ENCODE measurements at places on chromosomes 13 and 19.

DNA sequence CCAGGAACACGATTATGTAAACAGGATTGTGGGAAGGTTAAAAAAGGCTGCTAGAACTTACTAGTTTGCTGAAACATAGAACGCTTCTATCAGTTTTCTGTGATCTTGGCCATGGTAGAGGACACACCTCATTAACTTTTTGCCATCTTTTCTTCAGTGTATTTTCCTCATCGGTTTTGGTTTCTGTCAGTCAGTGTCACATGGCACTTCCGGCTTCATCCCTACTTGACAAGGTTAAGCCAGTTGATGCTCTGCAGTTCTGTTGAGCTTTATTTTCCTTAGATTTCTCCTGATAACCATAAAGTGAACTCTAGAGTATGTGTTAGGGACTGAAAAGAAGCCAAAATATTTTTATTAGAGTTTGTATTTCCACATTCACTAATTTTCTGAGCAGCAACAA is 147.5 kb downstream of the NDFIP2 start:
- no peak for DNase-seq

GRCh38 chr13:102638741-102639140 is 42.0 kb downstream of the TPP2 start:
- DNase-seq, result no peak

GRCh38 chr19:21835429-21835809 is 563 bp downstream of the ZNF43 start:
- DNase-seq, result no peak

DNA sequence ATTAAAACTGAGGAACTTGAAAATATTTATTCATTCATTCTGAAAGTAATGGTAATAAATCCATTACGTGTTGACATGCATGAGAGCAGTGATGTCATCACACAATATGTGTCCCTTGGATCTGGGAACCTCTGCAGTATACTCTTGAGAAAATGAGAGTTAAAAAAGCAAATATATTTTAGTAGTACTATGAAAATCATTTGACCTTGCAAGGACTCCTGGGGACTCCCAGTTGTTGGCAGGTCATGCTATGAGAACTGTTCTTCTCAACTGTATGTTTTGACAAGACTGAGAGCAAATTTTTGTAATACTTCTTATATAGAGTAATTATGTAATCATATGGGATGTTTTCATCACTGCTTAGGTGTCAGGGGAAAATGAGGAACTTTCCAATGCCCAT is 249.4 kb downstream of the PCCA start:
- DNase-seq, result no peak

GRCh38 chr13:46119883-46120614 is 15.2 kb upstream of the CPB2 start:
- no peak for DNase-seq

- no peak for DNase-seq
These were observed 474 bp downstream of the ARHGEF18 start for GRCh38 chr19:7349231-7349591.

DNA sequence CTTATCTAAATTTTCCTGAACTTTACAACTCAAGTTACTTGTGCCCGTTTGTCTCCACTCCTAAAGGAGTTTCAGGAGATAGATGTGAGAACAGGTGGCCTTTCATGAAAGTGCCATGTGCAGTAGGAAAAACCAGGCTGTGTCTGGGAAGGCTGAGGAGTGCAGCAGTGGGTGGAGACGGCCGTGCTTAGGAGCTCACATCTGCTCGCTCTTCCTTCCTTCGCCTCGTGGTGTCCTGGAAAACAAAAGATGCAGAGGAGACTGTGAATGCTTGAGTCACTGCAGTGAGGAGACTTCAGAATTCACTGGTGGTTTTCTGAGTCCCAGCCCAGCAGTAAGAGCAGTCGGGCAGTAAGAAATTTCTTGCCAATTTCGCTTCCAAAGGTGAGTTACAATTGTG is 138.4 kb upstream of the RNF113B start:
- DNase-seq, result no peak

GRCh38 chr13:94640721-94641120 is 39.1 kb downstream of the GPR180 start:
- DNase-seq, result no peak

- DNase-seq, result no peak
These were observed 361.6 kb downstream of the COG6 start for GRCh38 chr13:40016953-40017660.

GRCh38 chr13:36674337-36675212 is 755 bp downstream of the SERTM1 start:
- no peak for DNase-seq

- no peak for DNase-seq
These were observed 60.3 kb downstream of the SLC7A9 start for GRCh38 chr19:32809254-32809653.

GRCh38 chr19:720345-721160 is 11.8 kb downstream of the PALM start:
- peak; percentile 18 for DNase-seq

GRCh38 chr19:7196763-7197118 is 97.5 kb downstream of the INSR start:
- DNase-seq, result no peak

GRCh38 chr13:111534751-111535522 is 214.5 kb downstream of the TEX29 start:
- no peak for DNase-seq

DNA sequence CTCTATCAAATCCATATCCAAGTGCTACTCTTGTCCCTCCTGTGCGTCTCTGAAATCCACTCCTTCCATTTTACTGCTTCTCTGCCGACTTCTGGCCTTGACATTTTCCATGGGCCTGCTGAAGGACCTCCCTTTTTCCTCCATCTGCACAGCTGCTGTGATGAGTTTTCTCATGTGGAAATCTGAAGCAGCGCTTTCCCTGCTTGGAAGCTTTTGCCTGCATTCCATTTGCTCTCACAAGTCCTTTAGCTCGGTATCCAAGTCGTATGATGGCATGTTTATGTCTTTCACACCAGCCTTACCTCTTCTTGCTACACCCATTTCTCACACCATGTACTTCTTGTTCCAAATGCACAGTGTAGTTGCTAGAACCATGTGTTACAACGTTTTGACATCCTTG is 328.2 kb downstream of the GPC5 start:
- no peak for DNase-seq

Data from C1 segment of cervical spinal cord (tissue), 14 donors.